ENCODE measurements at places on chromosomes 3 and 15.

DNA sequence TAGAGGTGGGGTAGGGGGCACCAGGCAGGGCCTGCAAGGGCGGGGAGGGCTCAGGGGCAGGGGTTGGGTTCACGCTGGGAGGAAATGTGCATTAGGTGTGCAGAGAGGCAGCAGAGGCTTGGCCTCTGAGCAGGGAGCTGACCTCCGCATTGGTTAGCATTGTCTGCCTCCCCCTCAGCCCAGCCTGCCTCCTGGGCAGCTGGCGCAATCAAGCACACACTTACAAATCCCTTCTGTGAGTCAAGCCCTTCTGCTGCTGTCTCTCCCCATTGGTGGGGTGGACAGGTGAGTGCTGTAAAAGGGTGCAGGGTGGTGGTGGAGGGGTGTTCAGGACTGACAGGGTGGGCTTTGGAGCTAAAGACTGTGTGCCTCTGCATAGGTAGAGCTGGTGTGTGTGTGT, 9.3 kb downstream of the LOXL1 start:
- peak; percentile 28 for DNase-seq

DNA sequence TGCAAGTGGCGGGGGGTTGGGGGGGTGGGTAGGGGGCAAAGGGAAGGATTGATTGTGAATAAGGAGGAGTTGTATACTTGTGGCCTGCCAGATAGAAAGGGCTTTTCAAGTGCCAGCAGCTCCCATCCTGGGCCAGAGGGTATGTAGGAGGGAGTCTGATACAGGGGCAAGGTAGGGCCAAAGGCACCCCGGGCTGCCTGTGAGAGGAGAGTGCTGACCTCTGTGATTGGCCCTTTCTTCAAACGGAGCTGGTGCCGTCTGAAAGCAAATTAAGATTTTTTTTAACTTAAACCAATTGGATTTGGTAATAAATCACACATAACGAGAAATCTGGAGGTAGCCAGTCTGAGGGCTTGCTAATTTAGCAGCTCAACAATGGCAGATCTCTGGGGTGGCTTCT, 229.9 kb downstream of the THSD4 start:
- DNase-seq: no peak

GRCh38 chr3:156760333-156760732, 65.8 kb upstream of the LEKR1 start:
- no peak for DNase-seq

GRCh38 chr3:67619991-67620390, 34.4 kb downstream of the SUCLG2 start:
- DNase-seq: no peak

- DNase-seq: no peak
Measured at GRCh38 chr15:64894395-64895056, 17.2 kb upstream of the ANKDD1A start.

GRCh38 chr3:70829092-70829491, 516.7 kb upstream of the MDFIC2 start:
- DNase-seq: no peak

GRCh38 chr3:144879701-144880100, 908.1 kb downstream of the DIPK2A start:
- DNase-seq: no peak

- DNase-seq: no peak
Measured at GRCh38 chr3:64329037-64329436, 103.8 kb upstream of the PRICKLE2 start.

DNA sequence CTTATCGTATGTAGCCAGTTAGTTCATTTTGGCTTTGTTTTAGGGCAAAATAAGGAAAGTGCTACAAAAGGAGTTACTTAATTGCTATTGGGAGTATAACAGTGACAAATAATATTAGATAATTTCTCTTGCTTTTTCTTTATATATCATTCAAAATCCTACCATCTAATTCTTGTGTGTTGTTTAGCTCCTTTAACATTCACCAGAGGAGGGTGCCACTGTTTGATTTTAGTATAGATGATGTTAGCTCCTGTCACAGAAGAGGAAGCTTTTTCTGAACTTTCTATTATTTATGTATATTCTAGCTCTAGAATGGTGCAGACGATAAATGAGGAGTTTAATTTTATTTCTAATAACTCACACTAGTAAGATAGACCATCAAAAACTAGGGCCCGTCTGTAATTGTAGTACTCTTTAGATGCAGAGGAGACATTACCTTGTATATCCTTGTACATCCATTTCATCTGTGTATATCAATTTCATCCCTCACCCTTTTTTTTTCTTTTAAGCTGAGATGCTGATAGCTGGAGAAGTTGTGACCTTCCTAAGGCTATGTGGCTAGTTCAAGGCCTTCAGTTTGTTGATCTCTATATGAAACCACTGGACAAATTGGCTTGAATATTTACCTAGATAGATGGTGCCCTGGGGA, 3.0 kb downstream of the PPM1L start:
- DNase-seq: no peak

- no peak for DNase-seq
Measured at GRCh38 chr3:30864836-30865235, 29.6 kb downstream of the GADL1 start.

GRCh38 chr3:12984023-12984823, 89.0 kb downstream of the IQSEC1 start:
- DNase-seq: peak; percentile 32

- no peak for DNase-seq
Measured at GRCh38 chr15:64111679-64112050, 15.9 kb downstream of the SNX1 start.

GRCh38 chr15:78438619-78439285, 736 bp downstream of the IREB2 start:
- no peak for DNase-seq

- peak; percentile 4 for DNase-seq
Measured at GRCh38 chr3:63351159-63352007, 73.3 kb downstream of the SYNPR start.

GRCh38 chr15:29681946-29682345, 140.3 kb downstream of the TJP1 start:
- no peak for DNase-seq

DNA sequence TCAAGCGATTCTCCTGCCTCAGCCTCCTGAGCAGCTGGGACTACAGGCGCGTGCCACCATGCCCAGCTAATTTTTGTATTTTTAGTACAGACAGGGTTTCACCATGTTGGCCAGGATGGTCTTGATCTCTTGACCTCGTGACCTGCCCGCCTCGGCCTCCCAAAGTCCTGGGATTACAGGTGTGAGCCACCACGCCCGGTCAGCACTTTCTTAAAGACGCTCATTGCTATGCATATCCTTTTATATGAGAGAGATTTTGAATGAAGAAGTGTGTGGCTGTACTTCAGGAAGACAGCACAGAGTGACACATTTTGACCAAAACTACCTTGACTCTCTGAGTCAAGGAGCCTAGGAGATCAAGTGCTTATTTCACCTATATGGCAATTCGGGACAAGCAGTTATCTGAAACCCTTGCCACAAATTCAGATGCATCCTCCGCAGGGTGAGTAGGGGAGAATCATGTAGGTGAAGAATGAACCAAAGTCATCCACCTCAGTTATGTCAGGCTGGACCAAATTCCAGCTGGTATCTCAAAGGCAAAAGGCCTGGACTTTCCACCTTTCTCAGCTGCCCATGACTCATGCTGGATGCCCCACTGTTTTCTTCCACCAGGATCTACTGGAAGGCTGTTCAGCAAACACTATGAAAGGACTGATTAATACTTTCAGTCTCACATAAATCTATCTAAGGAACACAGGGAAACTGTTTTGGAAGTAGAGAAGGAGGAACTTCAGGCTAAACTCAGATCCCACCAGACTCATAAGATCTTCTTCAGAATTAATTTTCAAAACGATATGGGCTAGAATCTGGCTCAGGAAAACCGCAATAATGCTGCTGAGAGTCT, 31.9 kb downstream of the SUSD5 start:
- no peak for DNase-seq

- no peak for DNase-seq
Measured at GRCh38 chr15:79635149-79635771, 203.1 kb downstream of the MINAR1 start.

DNA sequence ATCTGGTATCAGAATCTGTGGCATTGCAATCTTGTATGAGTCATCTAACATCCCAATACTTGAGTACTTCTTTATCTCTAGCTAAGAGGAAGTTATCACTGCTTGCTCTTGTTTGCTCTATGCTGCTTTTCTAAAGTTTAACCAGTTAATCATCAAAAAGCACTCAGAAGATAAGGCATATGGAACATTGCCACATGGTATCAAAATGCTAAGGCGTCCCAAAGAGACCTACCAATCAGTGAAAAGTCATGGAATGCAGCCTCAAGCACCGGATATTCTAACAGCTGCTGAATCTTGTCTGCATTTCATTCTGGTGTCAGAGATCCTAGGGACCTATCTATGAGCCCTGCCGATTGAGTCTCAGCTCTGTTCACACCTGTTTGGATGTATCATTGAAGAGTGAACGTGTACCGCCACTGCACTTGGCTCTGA, 192.8 kb downstream of the ARPP21 start:
- DNase-seq: no peak

DNA sequence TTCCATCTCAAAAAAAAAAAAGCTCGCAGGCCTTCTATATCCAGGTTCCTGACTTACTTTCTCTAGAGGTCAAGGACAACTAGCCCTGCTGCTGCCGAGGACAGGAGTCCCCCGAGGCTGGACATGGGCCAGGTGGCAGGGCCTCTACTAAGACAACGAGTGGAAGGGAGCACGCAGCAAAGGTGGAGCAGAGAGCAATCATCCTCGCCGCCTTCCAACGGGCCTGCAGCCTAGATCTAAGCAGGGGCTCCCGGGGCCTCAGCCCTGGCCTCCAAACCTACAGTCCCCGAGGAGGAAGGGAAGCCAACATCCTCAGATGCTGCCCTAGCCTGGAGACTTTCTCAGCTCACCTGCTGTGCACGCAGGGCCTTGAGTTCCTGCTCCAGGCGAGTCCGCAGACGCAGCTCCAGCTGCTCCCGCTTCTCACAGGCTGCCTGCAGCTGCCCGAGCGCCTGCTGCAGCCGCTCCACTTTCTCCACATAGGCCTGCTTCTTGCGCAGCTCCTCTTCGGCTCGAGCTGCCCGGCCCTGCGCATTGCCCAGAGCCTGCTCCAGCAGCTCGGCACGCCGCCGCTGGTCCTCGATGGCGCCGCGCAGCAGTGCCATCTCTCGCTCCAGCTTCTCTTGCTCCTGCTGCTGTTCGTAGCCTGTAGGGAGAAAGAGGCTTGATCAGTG, 12.9 kb downstream of the AMOTL2 start:
- DNase-seq: no peak

DNA sequence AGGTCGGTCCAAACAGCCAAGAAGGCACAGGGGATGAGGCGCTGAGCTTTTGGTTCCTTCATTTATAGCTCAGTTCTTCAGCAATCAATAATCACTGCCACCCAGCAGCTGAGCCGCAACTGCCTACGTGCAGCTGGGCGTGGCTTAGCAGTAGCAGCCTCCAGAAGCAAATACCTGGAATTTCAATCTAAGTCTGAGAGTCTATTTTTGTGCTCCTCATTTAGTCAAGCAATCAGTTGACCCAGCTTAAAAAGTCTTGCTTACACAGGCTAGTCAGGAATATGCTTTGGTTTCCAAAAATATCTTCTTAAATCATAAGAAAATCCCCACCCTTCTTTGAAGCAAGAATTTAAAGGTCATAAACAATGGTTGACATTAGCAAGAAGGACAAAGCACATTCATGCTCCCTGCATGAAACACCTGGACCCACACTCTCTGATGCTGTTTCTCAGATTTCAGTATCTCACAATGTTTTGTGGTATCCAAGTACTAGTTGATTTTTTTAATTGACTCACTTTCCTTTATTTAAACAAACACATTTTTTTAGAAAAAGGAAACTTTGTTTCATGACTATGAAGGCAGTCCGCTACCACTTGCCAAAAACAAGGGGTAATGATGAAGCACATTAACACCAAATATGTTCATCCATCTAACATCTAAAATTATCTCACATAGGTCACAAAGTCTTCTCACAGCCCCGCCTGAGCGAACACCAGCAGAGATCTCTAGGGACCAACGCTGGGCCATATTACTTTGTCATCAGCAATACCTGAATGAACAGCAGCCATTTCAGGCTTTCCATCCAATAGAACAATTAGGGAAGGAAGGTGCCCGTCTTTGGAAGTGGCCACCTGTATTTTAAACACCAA, 106.1 kb downstream of the OXNAD1 start:
- no peak for DNase-seq

GRCh38 chr15:62407216-62407615, 242.1 kb upstream of the C2CD4B start:
- DNase-seq: no peak

DNA sequence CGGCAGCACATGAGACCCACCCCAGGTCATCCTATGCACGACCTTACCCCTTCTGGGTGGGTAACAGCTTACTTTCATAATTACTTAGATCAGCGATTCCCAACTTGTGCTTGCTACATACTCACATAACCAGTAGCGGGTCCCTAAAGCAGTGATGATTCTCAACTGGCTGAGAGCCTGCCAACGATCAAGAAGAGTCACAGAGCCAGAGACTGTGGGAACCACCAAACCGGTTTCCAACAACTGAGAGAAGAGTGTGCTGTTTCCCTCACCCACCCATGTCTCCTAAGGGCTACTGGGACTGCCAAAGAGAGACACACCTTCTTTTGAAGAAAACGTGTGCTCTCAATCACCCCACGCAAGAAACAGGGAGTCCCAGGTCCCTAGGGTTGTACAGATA, 12.0 kb upstream of the XXYLT1 start:
- no peak for DNase-seq

GRCh38 chr3:184807549-184807948, 4.4 kb upstream of the VPS8 start:
- no peak for DNase-seq

GRCh38 chr15:39127925-39128617, 452.8 kb upstream of the THBS1 start:
- no peak for DNase-seq

GRCh38 chr15:41804361-41804760, 23.5 kb upstream of the JMJD7 start:
- DNase-seq: no peak

- DNase-seq: no peak
Measured at GRCh38 chr15:83733206-83733605, 79.3 kb downstream of the ADAMTSL3 start.

GRCh38 chr15:74251131-74251811, 15.1 kb downstream of the CCDC33 start:
- no peak for DNase-seq

- no peak for DNase-seq
Measured at GRCh38 chr3:193344486-193344885, 34.1 kb downstream of the ATP13A5 start.

DNA sequence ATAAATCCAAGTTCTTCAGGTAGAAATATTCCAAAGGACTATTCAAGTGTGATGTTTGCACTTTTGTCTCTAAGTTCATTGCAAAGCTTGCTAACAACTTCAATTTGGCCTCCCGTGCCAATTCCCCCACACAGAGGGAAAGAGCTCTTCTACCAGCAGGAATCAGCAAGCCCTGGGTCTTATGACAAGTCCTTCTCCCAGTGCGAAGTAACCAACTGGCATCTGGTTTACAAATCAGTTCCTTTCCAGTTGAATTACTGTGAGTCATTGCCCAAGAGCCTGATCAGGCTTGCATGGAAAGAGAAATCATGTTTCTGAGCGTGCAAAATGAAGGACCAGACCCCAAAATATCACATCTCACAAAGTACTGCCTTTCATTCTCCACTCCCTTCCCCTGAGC, 62.7 kb upstream of the SLCO3A1 start:
- DNase-seq: no peak

GRCh38 chr3:16801698-16802097, 83.1 kb upstream of the PLCL2 start:
- no peak for DNase-seq

- DNase-seq: no peak
Measured at GRCh38 chr3:9409981-9410854, 12.8 kb downstream of the SETD5 start.

- no peak for DNase-seq
Measured at GRCh38 chr3:41035456-41036022, 163.8 kb upstream of the CTNNB1 start.

- no peak for DNase-seq
Measured at GRCh38 chr3:41144631-41145030, 54.7 kb upstream of the CTNNB1 start.

Data from GF-D8 (cell line).